Kidney (tissue), 22 donors: ENCODE measurements at places on chromosomes 16 and 17.

GRCh38 chr17:41814195-41814594 is 1.4 kb downstream of the FKBP10 start:
- DNase-seq = peak; percentile 56

DNA sequence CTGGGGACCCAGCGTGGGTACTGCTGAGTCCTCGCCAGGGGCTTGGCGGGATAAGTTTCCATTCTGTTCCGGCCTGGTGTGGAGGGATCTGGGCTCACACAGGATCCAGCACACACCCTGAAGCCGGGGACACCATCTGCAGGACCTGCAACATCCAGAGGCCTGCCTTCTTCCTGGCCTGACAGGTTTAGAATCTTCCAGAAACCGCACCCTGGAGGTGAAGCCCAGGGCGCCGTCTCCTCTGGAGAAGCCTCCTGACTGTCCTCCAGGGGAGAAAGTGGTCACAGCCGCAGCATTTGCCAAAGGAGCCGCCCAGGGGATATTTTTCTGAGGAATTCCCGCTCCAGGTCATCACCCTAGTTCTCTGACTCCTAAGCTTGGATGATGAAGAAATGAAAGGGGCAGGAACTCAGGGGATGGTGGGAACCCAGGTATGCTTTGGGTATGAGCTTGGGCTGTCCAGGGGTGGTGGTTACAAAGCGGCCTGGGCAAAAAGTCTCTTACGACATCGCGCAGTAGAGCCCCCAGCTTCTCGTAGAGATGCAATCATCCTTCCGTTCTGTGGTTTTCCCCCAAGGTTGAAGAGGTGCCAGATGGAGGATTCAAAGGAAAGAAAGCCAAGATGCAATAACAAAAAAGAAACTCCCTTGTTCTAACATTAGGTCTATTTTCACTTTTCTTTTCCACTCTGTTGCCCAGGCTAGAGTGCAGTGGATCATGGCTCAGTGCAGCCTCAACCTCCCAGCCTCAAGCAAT is 9.1 kb upstream of the CRISPLD2 start:
- no peak for DNase-seq

GRCh38 chr17:44547625-44548267 is 9.5 kb upstream of the FZD2 start:
- DNase-seq = peak; percentile 91

DNA sequence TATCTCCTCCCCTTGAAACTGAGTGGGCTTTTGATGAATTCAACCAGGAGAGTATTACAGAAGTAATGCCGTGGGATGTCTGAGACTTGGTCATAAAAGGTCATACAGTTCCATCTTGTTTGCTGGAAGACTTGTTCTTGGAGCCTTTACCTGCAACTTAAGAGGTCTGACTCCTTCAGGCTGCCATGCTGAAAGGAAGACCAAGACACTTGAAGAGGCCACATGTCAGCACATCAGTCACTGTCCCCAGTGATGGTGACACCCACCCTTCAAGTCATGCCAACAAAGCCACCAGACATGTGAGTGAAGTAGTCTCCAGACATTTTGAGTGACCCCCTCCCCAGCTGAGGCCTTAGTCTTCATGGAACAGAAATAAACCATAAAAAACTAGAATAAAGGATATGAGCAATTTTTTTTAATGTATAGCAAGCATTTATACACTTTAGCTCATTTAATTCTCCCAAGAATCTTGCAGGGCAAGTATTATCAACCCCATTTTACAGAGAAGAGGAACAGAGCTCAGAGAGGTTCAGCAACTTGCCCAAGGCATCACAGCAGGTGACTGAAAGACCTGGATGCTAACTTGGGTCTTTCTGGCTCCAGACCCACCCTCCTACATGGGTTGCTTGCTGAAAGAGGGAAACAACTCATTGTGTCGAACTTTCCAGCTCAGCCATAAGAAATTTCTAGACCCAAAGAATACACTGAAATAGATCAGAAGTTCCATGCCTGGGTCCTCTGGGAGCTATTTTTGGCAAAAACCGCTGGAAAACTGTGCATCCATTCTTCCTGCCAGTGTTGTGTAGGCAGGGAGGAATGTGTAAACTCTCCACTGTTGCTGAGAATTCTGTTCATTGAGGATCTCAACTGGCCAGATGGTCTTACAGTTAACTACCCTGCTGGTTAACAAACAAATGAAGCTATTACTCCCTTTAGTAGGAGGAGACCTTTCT is 38.1 kb downstream of the SOCS1 start:
- no peak for DNase-seq

GRCh38 chr16:66267292-66268014 is 99.0 kb upstream of the CDH5 start:
- DNase-seq = peak; percentile 64

DNA sequence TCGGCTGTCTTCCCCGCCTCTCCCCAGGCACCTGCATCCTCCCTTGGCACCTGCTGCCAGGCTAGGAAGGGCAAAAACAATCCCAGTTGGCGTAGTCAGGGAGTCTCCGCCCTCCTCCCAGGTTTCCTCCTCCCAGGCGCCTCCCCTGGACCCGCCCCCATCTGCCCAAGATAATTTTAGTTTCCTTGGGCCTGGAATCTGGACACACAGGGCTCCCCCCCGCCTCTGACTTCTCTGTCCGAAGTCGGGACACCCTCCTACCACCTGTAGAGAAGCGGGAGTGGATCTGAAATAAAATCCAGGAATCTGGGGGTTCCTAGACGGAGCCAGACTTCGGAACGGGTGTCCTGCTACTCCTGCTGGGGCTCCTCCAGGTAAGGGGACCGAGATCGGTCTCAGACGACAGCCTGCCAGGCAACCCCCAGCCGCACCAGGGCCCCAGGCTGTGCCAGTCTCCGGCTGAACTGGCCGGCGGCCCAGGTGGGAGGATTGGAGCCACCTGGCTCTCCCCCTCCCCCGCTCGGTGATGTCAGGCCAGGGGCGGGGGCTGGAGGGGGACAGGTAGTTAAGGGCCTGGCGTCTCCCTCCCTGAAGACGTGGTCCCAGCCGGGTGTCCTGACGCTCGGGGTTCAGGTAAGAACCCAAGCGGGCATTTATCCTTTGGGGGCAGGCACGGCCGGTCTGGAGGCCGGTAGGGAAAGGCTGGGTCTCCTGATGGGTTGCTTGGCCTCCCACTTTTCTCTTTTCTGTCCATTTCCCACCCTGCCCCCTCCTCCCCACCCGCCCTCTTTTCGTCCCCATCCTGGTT is at the start of gene GRB7:
GRB7 (plus strand) TSS at position 179 of the 808 bp plus-strand sequence. CDS start 4,364 bp downstream, outside the sequence.
- DNase-seq = peak; percentile 78

GRCh38 chr16:50644729-50645128 is 36.4 kb downstream of the SNX20 start:
- DNase-seq = no peak

DNA sequence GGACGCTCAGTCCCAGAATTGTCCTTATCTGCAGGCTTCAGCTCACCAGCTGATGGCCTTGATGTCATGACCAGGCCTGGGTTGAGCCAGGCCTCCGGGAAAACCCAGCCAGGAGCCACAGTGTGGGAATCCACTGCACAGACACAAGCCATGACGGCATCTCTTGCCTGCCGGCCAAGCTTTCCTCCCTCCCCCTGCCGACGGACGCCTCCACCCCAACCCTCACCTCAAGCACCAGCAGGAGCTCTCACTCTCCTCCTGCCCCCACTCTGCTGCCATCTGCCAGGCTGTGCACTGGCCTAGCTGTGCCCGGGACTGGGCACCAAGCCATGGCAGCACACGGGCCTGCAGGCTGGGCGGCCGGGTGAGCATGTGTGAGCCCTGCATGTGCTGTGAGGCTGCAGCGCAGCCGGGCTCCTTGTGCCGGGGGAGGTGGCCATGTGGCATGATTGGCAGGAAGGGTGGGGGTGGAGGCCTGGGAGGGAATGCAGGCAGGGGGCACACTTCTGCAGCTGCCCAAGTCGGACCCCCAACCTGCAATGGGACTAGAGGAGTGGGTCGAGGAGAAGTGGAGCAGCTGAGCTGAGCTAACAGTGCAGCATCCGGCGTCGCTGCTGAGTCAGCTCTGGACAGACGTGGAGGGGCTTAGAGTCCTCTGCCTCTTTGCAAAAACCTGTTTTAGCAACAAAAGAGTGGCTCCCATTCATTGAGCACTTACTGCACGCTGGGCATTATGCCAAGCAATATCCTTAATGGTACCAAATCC is 268.5 kb downstream of the CBLN1 start:
- DNase-seq = no peak

DNA sequence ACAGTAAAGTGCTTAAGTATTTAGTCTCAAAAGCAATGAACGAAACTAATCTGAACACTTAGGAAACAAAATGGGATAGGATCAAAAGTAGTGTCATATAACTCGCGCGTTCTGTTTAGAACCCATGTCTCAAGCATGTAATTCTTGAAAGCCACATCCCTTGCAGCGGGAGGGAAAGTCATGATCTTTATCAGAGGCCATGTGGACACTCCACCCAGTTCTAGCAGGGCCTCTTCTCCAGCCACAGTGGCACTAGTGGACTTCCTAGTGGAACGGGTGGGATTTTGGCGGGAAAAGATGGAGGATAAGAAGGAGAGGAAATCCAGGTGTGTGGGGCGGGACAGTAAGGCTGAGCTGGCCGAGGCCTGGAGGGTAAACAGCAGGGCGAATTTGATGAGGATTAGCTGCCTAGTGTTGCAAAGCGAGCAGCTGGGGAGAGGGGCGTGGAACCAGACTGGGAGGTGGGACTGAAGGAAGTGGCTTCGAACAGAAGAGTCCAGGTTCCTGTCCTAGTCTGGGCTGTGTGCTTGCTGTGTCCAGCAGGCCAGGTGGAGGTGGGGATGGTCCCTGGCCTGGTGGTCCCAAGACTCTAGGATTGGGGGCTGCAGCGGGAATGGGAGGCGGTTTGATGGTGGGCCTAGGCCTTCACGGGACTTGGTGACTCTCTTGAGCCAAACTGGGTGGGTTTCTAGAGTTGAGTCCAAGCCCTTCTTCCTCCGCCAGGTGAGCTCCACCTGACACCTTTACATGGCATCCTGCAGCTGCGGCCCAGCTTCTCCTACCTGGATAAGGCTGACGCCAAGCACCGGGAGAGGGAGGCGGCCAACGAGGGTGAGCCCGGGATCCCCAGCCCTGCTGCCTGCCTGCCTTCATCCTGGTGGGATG is 15.9 kb downstream of the POLR3E start:
- peak; percentile 23 for DNase-seq

GRCh38 chr17:17580662-17581470 is 10.6 kb downstream of the PEMT start:
- DNase-seq = no peak

DNA sequence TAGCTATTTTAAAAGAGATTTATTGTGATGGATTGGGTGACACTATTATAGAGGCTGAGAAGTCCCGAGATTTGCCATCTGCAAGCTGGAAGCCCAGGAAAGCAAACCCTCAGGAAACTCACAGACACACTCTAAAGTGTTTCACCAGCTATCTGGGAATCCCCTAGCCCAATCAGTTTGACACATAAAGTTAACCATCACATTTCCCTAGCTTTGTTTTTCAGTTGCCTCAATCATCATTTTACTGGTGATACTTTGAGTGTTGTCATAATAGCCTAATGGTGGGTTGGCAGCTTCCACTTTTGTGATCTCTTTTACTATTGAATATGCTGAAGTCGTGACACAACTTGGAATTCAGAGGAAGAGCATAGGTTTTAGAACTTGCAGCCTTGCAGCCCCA is 1.8 kb downstream of the SGF29 start:
- DNase-seq = no peak
